ENCODE measurements at places on chromosomes 13 and 19.

DNA sequence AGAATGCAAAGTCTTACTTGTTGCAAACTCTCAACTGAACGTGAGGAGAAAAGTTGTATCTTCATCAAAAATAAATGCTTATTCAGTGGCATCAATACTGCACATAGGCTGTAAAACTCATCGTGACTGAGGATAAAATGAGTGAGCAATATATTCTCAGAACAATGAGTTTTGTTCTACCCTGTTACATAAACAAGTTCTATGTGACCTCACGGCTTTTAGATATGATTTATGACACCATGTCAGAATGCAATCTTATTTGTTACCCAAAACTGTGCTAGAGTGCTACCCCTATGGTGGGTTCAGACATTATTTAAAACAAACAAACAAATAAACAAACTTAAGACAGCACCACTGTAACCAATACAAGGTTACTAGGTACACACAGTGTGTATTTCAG lies 55.4 kb downstream of the FOXO1 start:
- DNase-seq: no peak

DNA sequence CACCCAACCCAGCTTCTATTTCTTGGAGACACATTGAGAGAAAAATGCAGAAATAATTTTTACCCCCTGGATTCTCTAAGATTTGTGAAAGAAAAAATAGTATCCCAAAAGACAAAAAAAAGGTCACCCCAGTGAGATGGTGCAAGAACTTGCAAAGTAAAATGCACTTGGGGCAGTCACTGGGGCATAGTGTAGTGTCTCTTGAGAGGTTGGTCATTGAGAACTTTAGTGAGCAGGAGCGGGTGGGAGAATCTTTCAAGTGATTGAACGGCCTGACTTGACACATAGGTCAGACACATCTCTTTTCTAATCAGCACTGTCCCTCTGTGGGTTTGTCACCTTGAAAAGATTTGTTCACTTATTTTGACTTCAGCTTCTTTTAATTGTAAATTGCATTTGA lies 2.4 kb downstream of the ZNF85 start:
- no peak for DNase-seq

- DNase-seq: no peak
Measured at GRCh38 chr19:418761-419671, 10.1 kb upstream of the C2CD4C start.

- DNase-seq: peak; percentile 84
Measured at GRCh38 chr13:30408319-30409101, 13.8 kb upstream of the UBE2L5 start.

DNA sequence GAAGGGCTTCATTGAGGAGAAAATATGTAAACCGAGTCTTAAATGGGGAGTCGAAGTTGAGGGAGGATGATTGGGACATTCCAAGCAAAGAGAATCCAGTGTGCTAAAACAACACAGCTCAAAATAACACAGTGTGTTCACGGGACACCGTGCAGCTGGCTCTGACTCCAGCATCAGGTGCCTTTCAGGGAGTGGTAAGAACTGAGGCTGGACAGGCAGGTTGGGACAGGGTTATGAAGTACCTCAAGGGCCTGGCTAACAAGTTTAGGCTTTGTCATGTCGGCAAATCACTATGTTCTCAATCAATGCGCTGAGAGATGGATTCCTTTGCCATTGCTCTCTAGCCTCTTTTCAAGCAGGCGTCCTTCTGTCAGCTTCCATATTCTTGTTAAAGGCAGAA lies 27.5 kb upstream of the WDFY2 start:
- DNase-seq: no peak

- DNase-seq: no peak
Measured at GRCh38 chr13:30725326-30726085, 9.8 kb upstream of the ALOX5AP start.

GRCh38 chr13:103931331-103931845 lies 865.2 kb upstream of the SLC10A2 start:
- DNase-seq: no peak

DNA sequence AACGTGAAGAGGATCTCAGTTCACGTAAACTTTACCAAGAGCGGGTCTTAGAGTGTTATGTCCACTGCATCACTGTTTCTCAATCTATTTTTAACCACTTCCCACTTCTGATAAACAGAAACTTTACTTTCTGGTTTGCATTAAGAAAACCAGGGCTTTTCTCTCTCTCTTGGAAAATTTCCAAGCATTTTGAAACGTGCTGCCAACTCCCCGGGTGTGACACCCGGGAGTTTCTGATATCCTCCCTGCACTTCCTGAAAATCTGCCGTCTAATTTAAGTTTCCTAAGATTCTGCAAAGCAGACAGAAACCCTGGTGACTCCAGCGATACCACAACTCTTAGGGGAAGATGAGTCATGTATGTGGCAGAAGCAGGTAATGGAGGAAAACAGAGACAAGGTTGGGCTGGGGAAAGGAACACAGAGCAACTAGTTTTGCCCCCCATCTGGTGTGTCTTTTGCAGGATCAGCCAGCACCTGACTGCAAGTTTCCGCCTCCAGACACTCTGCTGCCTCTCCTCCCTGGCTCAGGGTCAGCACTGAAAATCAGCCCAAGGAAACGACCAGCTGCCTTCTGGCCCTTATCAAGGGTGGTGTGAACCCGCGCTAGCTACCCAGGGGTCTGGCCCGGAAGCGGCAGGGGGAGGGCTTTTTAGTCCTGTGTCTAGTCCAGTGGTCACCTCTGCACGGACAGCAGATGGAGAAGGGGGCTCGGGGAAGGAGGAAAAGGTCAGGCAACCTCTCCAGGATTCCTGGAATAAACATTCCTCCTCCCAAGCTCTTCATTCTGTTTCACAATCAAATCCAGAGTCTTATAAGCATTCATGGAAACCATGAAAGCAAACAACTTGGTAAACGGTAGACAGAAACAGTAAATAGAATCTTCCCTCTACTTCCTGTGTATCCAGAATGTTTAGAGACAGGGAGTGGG lies 11.3 kb upstream of the FFAR2 start:
- no peak for DNase-seq

DNA sequence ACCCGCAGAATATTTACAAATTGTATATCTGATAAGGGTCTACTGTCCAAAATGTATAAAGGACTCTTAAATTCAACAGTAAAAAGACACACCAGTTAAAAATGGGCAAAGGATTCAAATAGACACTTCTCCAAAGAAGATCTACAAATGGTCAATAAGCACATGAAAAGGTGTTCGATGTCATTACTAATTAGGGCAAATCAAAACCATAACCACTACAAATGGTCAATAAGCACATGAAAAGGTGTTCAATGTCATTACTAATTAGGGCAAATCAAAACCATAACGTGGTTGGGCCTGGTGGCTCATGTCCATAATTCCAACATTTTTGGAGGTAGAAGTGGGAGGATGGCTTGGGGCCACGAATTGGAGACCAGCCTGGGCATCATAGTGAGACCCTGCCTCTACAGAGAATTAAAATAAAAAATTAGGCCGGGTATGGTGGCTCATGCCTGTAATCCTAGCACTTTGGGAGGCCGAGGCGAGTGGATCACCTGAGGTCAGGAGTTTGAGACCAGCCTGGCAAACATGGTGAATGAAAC lies 40.5 kb downstream of the ACTN4 start:
- no peak for DNase-seq

DNA sequence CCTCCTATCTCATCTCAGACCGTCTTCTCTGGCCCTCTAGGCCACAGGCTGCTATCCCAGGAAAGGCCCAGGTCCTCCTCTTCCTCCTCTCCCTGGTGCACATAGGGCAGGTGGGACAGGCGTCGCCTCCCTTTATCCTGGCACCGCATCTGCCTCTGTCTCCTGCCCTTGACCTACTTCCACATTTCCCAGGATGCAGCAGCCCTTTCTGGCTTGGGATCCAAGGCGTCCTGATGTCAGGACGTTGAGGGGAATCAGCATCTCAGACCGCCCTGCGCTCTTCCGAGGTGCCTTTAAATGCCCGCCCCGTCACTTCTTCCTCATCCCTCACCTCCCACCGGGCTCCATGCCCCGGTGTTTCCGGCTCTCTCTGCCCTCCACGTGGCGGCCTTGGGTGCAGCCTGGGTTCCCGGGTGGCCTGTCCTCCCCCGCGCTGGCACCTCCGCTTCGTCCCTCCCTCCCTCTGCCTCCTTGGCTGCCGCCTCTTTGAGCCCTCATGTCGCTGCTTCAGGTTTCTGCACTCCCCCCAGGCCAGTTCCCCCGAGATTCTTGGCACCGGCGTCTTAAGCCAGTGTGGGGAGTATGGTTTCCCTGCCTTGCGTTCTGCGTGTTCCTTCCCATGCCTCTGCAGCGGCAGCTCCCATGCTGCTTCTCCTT lies 66.3 kb downstream of the KDM4B start:
- no peak for DNase-seq

DNA sequence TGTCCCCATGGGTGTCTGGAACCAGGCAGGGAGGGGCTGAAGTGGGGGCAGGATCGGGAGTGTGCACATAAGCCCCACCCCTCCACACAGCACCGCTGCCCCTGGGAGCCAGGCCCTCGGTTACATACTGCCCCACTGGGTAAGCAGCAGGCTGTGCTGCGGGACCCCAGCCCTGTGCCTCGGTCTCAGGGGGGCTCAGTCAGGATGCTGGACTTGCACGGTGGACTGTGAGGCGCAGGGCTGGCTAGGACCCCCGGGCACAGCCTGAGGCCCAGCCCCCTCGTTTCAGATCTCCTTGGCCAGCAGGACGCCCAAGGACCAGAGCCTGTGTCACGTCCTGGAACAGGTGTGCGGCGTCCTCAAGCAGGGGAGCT lies 16.3 kb downstream of the MPND start:
- DNase-seq: no peak

GRCh38 chr19:44682807-44683206 lies 11.5 kb downstream of the CEACAM19 start:
- DNase-seq: no peak

GRCh38 chr13:113859311-113860050 lies 4.4 kb downstream of the GAS6 start:
- DNase-seq: no peak

DNA sequence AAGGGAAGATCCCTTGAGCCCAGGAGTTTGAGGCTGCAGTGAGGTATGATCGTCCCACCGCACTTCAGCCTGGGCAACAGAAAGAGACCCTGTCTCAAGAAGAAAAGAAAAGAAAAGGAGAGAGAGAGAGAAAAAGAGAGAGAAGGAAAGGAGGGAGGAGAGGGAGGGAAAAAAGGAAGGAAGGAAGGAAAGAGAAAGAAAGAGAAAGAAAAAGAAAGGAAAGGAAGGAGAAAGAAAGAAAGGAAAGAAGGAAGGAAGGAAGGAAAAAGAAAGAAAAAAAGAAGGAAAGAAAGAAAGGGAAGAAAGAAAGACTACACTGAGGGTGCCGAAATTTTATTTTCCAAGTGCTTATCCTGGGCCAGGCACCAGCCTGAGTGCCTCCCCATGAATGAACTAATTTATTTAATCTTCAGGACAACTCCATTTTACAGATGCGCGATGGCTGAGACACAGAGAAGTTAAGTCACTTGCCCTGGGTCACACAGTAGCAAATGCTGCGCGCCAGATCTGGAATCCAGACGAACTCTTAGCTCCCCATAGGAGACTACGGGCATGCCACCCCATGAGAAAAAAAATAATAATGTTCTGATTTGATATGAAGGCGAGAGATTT lies 2.7 kb downstream of the CDC42EP5 start:
- DNase-seq: no peak

GRCh38 chr19:17242431-17243208 lies 3.1 kb downstream of the NR2F6 start:
- no peak for DNase-seq

- no peak for DNase-seq
Measured at GRCh38 chr19:5080030-5080654, 111.2 kb downstream of the KDM4B start.

GRCh38 chr13:81714513-81714912 lies 1373.6 kb upstream of the SPRY2 start:
- no peak for DNase-seq

DNA sequence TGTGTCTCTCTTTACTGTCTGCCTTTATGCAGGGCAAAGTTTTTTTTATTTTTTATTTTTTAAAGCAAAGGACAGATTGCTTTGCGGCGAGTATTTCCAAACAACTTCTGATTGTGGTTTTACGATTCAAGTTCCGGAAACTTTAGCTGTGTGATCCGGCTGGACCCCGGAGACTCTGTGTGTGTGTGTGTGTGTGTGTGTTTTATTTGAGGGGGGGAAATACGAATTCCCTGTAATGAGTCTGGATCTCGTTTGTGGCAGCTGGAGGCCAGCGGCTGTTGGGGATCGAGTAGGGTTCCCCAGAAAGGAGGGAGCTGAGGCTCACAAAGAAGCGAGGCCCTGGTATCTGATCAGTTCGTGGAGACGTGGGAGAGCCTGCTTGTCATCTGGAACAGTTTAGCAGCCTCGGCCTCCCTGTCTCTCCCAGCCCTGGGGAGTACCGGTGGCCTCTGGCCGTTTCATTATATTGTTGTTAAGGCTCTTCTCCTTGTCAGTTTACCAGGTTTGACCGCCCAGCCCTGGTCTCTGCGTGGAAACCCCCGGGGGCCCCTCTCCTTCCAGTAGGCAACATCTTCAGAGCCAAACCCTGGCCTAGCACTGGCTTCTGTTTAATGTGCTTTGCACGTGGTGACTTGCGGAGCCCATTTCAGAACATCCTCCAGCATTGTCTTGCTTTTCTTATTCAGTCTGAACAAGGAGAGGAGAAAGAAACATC lies 1.3 kb downstream of the FARP1 start:
- no peak for DNase-seq

- DNase-seq: no peak
Measured at GRCh38 chr13:80858131-80858530, 517.2 kb upstream of the SPRY2 start.

DNA sequence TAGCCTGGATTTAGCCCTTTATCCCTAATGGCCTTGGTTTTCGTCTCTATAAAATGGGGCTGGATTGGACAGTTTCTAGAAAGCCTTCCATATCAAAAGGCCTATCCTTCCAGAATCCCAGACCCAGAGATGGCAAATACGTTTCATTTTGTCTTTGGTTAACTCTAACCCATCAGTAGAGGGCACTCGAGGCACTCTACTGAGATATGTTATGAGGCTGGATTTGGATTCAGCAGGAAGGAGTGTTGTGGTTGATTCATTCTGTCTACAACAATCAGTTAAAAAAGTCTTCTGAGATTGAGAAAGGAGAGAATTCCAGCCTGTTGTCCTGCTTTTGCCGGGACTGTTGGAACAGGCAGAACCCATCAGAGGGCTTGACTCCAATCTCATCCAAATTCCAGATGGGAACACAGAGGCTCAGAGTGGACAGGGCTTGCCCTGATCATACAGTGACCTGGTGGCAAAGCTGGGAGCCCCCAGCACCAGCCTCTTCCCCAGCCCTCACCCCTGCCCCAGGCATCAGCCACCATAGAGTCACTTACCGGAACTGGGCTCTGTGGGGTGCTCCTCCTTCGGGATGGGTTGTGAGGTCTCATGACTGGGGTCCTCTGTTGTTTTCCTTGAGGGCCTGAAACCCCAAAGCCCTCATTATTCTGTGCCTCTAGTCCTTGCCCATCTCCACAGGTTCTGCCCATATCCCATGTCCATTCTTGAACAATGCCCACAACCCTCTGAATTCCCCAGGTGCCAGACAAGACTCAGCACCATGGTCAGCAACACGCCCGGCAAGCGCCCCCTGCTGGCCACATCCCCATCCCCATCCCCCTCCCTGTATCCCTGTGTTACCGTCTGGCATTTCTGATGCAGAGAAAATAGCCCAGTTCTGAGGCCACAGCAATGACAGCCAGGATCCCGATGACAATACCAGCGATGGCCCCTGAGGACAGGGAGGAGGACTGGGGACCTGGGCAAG lies 12.3 kb upstream of the ZNF180 start:
- no peak for DNase-seq

GRCh38 chr13:75705908-75706307 lies 69.8 kb downstream of the LMO7 start:
- no peak for DNase-seq

- DNase-seq: no peak
Measured at GRCh38 chr19:8609279-8610040, 1.1 kb downstream of the ADAMTS10 start.

- DNase-seq: no peak
Measured at GRCh38 chr13:44136696-44137268, 236.8 kb upstream of the SERP2 start.

GRCh38 chr13:23516190-23516589 lies 54.0 kb upstream of the TNFRSF19 start:
- no peak for DNase-seq
